ENCODE measurements at places on chromosomes 16 and 17.

DNA sequence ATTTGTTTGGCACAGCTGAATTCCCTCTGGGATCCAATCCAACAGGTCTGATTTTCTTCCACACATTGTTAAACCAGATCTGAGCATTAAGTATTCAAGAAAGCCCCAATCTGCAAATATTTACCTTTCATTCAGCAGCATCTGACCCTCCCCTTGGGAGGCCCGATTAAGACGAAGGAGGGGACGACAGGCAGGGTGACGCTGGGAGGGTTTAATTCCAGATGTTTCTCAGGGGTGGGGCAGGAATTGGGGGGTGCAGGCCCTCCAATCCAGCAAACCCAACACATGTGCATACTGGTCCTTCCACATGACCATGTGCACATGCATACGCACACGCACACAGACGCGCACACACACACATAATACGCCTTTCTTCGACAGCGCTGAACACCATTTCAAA, 240.5 kb downstream of the GSG1L start:
- DNase-seq: no peak

DNA sequence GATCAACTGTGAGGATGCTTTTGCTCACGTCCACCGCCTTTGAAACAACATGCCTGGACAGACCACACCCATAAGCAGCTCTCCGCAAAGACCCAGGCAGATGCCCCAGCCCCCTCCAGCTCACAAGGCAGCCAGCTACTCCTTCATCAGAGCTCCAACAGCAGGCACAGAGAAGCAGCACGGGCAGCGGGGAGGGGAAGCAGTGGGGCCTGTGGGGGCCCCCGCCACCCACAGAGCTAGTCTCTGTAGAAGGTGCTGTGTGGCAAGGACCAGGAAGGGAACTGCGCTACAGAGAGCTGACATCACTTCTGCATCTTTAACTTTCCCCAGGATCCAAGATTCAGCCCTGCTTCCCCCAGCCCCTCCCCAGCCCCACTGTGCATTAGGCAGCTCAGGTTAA, 10.0 kb upstream of the SCNN1G start:
- no peak for DNase-seq

- no peak for DNase-seq
These were observed 9.7 kb upstream of the ARL5C start for GRCh38 chr17:39175695-39176093.

DNA sequence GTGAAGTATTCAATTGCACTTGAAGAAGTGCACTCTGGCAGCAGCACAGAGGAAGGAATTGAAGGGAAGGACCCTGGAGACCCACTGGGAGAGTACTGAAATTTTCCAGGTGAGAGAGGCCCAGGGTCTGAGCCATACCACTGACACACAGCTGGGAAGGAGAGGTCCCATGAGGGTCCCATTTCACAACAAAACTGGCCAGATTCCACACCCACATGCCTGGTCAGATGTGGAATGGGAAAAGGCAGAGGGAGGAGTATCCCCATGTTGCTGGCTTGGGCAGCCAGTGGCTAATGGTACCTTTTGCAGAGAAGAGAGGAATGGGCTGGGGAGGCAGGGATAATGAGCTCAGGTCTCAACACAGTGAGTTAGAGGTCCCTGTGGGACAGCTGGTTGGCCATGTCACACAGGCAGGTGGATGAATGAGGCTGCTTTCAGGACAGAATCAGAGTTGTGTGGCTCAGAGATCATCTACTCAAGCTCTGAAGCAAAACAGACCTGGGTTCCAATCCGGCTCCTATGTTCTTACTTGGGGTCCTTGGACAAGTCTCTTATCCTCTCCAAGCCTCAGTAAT, 26.2 kb upstream of the NGFR start:
- DNase-seq: no peak

DNA sequence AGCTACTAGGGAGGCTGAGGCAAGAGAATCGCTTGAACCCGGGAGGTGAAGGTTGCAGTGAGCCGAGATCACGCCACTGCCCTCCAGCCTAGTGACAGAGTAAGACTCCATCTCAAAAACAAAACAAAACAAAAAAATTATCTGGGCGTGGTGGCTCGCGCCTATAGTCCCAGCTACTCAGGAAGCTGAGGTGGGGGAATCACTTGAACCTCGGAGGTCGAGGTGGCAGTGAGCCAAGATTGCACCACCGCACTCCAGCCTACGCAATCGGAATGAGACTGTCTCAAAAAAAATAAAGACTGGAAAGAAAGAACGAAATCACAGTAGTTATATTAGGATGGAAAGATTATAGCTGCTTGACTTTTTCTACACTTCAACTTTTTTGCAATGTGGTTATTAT, 18.9 kb downstream of the COG1 start:
- DNase-seq: no peak

GRCh38 chr16:17222871-17223401, 247.8 kb downstream of the XYLT1 start:
- DNase-seq: no peak

DNA sequence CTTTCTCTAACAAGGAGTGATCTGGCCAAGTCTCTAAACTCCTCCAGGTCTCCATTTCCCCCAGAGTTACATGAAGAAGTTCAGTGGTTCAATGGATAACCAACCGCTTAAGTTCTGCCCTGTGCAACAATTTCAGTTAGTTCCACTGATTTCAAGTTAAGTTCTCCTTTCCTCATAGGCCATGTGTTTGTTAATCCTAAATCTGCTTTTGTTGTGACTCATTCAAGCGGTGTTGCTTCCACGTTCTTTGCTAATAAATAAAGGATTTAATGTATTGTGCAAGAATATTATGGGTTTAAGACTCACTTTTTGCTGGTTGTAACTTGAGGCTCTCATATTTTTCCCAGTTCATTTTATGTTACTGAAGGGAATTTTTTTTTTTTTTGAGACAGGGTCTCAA, 36.3 kb downstream of the GNA13 start:
- no peak for DNase-seq
